Stimulated activated CD8-positive, alpha-beta memory T cell treated with anti-CD3 and anti-CD28 coated beads, Interleukin-15, amount 100 ng/mL, for 1 hour (primary cell): ENCODE measurements at places on chromosomes 4 and X.

- peak; percentile 90 for DNase-seq
Observed at GRCh38 chr4:73069338-73070073, at the start of gene COX18. TSS of gene COX18 (minus strand) at chr4:73069716. CDS start at chr4:73069649, 67 bp downstream.

DNA sequence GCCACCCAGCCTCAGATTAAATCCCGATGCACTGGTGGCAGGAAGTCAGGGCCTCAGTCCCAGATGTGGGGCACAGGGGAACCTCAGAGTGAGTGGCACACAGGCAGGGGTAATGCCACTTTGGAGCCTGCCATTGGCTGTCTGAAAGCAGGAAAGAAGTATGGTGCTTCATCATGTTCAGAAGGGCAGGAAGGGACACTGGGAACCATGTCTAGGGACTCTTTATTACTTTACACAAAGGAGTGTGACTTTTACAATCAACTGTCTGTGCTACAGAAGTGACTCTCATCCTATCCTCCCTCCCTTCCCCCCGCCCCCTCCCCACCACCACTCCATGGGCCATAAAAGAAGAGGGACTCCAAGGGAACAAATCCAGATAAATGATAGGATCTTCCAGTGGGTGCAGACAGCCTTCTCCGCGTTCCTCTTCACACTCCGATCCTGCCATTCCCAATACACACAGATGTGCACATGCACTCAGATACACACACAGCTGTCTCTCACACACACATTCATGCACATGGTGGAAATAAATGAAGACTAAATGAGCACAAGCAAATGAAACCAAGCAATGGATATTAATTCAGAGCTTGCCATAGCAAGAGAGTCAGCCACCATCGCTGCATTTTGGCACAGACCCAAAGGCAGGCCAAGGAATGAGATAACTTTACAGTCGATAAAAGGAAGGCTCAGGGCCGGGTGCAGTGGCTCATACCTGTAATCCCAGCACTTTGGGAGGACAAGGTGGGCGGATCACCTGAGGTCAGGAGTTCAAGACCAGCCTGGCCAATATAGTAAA lies 2.5 kb upstream of the TMEM154 start:
- DNase-seq: no peak

DNA sequence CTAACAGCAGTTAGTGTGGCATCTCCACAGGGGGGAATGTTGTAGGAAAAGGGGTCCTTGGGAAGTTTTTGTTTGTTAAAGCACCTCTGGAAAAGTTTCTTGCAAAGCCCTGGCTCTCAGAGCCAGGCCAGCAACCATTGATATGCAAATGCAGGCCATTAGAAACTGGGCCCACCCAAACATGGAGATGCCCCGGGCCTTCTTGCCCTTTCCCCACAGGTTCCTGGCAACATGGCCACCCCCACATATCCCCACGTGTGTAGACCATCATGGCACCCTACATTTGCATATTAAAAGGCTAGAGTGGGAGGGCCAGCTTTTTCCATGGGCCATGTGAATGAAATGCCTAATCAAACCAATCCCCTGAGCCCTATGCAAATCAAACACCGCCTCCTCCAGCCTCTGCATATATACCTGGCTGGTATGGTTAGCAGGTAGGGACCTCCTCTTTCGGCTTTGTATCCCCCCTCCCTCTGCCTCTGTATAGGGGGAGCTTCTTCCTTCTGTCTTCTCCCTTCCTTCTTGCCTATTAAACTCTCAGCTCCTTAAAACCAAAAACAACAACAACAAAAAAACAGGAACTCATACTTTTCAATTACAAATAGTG lies 44.0 kb upstream of the ZCCHC13 start:
- DNase-seq: no peak

DNA sequence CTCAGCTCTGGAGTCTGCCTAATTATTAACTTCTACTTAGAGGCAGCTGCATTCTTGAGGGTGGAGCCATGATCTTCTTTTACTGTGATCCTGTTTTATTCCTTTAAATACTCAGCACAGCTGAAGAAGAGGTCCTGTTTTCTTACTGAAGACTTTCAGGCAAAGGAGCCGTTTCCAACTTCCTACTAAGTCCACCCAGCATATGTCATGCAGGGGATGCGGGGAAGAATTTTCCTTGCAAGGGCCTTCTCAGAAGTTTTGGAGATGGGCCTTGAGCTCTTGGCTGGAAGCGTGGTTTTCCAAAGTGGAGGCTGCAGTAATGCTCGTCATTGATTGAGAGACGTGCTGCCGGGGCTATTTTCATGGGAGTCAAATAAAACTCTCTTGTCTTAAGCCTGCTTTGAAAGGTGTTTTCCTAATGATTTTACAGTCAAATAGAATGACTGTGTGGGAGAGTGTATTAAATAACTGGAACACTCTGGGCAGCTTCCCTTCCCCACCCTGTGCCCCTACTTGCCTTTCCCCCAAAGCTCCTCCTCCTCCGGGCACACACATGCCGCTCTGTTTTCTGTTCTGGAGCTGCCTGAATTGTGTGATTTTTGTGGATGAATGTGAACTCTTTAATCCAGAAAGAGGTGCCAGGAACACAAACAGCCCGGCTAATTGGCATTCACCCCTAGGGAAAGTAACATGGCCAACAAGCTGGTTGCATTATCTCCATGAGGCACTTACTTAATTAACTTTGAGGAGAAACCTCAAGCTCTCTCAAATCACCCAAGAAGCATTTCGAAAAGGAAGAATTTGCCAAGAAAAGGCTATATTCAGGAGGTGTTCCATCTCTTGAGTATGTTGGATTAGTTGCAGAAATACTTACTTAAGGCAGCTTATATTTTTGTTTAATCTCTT lies 28.1 kb downstream of the FGF2 start:
- no peak for DNase-seq

GRCh38 chr4:71923070-71923469 lies 108.7 kb upstream of the NPFFR2 start:
- no peak for DNase-seq

GRCh38 chr4:64192731-64193412 lies 216.4 kb downstream of the TECRL start:
- DNase-seq: no peak

GRCh38 chr4:175633310-175633709 lies 178.8 kb downstream of the GPM6A start:
- no peak for DNase-seq

- DNase-seq: no peak
Observed at GRCh38 chr4:175330236-175330635, 412.1 kb downstream of the ADAM29 start.

DNA sequence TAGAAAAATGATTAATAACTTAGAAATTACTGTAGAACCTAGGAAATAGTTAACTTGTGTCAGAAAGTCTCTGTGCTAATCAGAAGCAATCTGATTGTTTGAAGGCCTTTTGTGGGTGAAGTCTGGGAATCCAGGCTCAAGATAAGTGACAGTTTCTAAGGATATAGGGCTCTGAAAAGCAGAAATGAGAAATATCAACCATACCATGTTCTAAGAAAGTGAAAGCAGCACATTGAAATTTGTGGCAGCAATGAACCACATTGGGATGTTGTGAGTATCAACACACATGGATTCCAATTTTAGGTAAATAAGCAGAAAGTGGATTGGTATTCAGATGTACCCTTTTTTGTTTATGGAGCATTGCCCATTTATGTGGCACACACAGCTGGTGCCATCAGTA lies 464.6 kb downstream of the IL15 start:
- no peak for DNase-seq

- no peak for DNase-seq
Observed at GRCh38 chr4:110361921-110362320, 114.0 kb upstream of the ENPEP start.

DNA sequence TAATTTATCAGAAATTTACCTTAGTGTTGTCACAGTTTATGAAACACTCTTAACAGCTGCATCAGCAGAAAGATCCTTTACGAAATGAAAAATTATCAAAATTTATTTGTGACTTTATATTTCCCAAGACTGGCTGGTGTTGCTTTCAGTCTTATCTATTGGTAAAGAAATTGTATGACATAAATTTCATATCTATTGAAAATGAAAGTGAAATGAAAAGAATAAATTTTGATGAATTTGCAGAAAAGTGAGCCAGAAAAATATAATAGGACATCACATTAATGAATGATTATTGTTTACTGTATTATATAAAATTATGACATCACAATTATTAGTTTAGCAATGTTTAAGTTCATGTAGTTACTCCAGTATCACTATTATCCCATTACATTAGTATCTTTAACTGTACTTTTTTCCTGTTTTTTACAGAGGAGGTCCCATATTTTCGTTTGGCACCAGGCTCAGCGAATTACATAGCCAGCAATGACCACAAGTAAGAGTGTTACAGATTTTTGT lies 13.2 kb upstream of the TMEM165 start:
- no peak for DNase-seq

DNA sequence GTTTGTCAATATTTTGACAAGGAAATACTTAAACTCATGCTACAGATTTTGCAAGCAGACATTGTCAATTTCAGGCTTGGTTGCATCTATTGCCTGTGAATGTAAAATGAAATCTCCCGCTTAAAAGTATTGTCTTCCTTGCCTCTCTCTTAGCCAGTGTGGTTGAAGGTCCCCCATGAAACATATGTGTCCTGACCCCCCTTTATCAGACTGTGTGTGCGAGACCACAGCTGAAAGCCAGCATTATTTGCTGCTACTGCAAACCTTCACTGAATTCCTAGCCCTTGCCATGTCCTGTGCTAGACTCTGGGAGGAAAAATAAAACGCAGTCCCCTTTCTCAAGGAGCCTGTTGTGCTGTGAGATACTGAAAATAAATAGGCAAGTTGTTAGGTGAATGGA lies 16.6 kb upstream of the CLNK start:
- DNase-seq: no peak

GRCh38 chr4:80229128-80229527 lies 31.8 kb downstream of the PRDM8 start:
- no peak for DNase-seq

DNA sequence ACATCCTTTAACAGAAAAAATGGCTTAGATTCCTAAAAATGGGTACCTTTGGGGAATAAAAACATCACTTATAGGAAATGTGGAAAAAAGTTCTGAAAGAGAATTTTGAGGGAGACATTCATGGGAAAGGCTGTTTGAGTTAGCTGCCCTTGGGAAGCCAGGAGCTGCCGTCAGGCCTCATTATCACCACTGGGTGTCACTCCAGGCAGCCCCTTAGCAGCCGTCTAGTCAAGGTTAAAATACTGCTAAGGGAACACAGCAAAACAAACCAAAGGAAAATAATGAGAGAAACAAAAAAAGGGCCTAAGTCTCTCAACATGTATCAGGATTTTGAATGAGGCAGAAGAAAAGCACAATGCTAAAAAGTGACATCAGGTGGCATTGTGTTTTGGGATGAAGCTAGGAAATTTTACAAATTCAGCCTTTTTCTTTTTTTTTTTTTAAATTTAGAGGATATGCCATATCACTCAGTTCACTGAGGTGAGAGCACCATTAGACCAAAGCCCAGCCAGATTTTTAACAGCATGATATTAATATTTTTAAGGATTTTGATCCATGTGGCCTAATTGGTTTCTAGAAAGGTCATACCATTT lies 235.3 kb downstream of the GPAT3 start:
- DNase-seq: no peak

DNA sequence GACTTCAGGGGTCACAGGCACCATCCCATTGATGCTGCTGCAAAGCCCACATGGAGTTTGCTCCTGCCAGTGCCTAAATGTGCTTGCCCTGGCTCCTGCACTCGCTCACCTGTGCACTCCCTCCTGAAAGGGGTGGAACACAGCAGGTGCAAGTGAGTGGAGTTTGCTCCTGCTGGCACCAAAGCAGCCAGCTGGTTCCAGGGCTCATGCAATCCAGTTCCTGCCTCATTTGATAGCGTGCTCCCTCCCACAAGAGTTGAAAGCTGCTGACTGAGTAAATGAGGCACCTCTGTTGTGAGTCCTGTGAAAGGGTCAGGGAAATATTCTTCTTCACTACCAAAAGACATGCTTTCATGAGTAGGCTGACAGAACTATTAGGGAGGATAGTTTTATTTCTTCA lies 30.5 kb downstream of the CXCL8 start:
- no peak for DNase-seq
